ENCODE measurements at places on chromosomes 3 and 15. TPM values are rescaled to one million over a fixed set of nuclear protein-coding genes. Genes with fewer than 3 reads are reported as not detected.

The TIMP4 gene
- total RNA-seq: not detected

The MKRN3 gene
- total RNA-seq: 0.07 TPM

The MOBP gene
- total RNA-seq: not detected

The PLSCR2 gene
- not detected for total RNA-seq

The SCN11A gene
- not detected for total RNA-seq

The KLF15 gene
- total RNA-seq: 0.63 TPM

The INSYN1 gene
- 6.9 TPM for total RNA-seq

The GPR87 gene
- 69.9 TPM for total RNA-seq

The FEZF2 gene
- not detected for total RNA-seq

The CRBN gene
- total RNA-seq: 24.0 TPM

The PML gene
- total RNA-seq: 35.2 TPM

The NME9 gene
- not detected for total RNA-seq

The LSMEM2 gene
- total RNA-seq: not detected

The CEP19 gene
- 0.71 TPM for total RNA-seq

The TICRR gene
- total RNA-seq: 6.3 TPM

The SERPINI2 gene
- not detected for total RNA-seq

The CFAP100 gene
- total RNA-seq: not detected

The TRIM42 gene
- not detected for total RNA-seq

The SPTBN5 gene
- 0.49 TPM for total RNA-seq

The PRTG gene
- total RNA-seq: not detected

The CLEC3B gene
- 0.79 TPM for total RNA-seq

The PARP9 gene
- 7.5 TPM for total RNA-seq

The CATSPER2 gene
- 2.6 TPM for total RNA-seq

The GOLGA6L4 gene
- 0.46 TPM for total RNA-seq

The DNAH1 gene
- 0.42 TPM for total RNA-seq

The FBN1 gene
- total RNA-seq: 3.5 TPM

The KNG1 gene
- not detected for total RNA-seq

The CCR9 gene
- not detected for total RNA-seq

The ALPK3 gene
- 0.28 TPM for total RNA-seq

The ZNF774 gene
- total RNA-seq: 1.5 TPM

Measured in airway epithelial cell (primary cell).